ENCODE measurements at places on chromosomes 7 and 10. TPM values are rescaled to one million over a fixed set of nuclear protein-coding genes. Genes with fewer than 3 reads are reported as not detected.
A peak's percentile ranks its signal among the peaks of the same experiment; 100 is the strongest.

- DNase-seq = no peak
These were observed 196.4 kb upstream of the PCLO start for GRCh38 chr7:83359108-83359507.

Gene SFTPD
- not detected for total RNA-seq

- DNase-seq = no peak
These were observed 4.4 kb downstream of the PRF1 start for GRCh38 chr10:70597856-70598815.

GRCh38 chr7:100613412-100614175 lies 1.3 kb downstream of the MOSPD3 start:
- DNase-seq = no peak

Gene KCNMA1
- total RNA-seq = 103 TPM

DNA sequence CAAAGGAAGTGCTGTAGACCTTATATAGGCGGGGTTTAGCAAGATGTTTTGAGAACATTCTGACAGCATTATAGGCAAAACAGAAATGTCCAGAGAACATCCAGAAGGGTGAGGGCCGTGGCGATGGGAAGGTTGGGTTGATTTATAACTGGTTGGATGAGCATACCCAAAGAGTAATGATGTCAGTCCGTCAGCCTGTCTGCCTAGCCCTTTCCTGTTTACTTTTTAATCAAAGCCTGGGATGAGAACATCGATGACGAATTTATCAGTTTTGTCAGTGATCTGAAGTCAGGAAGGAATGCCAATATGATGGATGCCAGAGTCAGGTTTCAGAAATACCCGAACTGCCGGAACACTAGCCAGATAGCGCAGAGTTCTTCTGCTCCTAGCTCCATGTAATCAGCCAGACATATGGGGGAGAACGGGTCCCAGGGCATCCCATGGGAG lies 33.8 kb upstream of the TRIM8 start:
- DNase-seq = no peak

Gene UBE2D1
- total RNA-seq = 12.1 TPM

DNA sequence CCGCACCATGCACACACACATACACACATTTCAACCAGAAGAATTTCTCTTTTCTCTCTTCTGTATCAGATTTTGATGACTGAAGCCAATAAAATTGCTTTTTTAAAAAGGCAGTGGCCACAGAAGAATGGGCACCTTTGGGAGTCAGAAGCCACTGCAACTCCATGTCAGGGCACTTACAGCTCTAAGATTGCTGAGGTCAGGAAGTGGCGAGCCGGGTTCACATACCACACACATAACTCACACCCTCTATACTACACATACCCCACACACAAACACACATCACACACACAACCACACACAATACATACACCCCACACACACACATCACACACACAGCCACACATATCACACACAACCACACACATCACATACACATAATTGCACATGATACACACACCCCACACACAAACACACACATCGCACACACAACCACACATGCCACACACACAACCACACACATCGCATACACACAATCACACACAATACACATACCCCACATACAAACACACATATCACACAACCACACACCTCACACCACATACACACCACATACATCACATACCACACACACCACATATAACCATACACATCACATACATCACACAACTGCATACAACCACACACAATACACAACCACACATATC lies 31.2 kb downstream of the GPRIN2 start:
- peak; percentile 76 for DNase-seq

Gene CDHR3
- total RNA-seq = 4.9 TPM

DNA sequence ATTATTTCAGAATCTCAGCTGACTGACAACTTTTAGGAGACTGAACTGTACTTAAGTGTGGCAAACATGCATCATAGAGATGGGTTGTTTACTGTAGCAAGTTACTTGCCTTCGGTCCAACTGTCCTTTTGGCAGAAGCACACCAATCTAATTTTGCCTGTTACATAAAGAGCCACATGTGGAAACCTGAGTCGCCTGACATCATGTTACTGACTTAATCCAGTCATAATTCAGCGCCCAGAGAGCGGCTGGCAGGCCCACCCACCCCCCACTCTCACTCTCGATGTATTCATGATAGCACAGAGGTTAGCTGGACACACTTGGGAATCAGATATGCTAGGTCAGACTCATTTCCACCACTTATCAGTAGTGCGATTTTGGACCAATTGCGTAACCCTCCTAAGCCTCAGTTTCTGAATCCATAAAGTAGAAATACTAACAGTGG lies 57.3 kb upstream of the CAPZA2 start:
- peak; percentile 50 for DNase-seq

- DNase-seq = no peak
These were observed 297.1 kb downstream of the PRPF18 start for GRCh38 chr10:13883636-13884444.

Gene FAM237B
- total RNA-seq = not detected

Gene THNSL1
- 5.6 TPM for total RNA-seq

DNA sequence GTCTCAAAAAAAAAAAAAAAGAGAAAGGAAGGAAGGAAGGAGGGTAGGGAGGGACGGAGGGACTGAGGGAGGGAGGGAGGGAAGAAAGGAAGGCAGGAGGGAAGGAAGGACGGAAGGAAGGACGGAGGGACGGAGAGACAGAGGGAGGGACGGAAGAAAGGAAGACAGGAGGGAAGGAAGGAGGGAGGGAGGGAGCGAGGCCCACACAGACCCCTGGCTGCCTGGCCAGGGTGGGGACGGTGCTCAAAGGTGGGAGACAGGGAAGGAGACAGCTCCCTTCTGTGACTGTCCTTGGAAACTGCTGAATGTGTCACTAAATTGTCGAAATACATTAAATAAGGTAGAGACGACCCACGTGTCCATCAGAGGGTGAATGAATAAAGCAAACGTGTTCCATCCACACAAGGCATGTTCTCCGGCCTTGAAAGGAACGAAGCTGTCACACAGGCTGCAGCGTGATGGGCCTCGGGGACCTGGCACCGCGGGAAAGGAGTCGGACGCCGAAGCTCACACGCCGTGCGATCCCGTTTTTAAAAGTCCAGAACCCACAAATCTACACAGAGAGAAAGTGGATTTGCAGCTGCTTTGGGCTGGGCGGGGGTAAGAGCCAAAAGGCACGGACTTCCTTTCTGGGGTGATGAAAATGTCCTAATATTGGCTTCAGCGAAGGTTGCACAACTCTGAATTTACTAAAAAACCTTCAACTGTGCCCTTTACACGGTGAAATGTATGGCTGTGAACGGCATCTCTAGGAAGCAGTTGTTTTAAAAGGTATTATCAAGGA lies 23.3 kb downstream of the ADAP1 start:
- DNase-seq = no peak

DNA sequence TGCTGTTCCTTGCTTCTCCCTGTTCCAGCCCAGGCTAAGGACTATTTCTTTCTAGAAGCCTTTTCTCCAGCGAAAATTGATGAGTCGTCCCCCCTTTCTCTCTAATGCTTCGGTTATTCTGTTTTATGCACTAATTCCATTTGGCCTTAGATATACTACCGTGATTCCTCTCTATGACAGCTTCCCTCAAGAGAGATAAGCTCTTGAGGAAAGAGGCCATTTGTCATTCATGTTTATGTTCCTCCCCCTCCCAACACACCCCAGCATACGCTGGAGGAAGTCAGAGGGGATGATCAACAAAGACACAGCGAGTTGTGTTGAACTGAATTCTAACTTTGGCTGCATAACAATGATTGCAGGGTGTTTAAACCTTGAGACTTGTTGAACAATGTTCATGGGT lies 198.8 kb downstream of the BMPER start:
- peak; percentile 61 for DNase-seq

Gene ASB10
- total RNA-seq = not detected

Gene PHYHIPL
- not detected for total RNA-seq

GRCh38 chr10:62442894-62443669 lies 68.9 kb downstream of the ZNF365 start:
- DNase-seq = no peak

All from fibroblast of lung (primary cell).